ENCODE measurements at places on chromosomes 6 and 20.

DNA sequence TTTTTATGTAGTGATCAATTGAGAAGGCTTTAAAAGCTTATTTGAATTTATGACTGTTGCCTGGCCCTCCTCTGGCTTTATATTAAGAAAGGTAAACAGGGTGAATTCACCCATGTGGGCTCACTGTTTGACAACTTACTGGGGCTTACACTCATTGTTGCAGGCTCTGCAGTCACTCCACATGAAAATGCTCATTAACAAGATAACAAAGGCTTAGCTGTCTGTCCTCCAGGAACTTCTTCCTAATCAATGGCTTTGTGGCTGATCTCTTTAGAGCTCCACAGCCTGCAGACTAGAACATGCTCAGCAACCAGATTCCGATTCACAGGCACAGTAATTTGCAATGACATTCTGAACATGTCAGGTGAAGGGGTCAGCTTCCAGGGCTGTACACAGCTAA, 323.2 kb upstream of the MAN1A1 start:
- no peak for DNase-seq

GRCh38 chr6:33007831-33008400, 1.5 kb downstream of the HLA-DOA start:
- DNase-seq = no peak

GRCh38 chr6:14732844-14733757, 512.8 kb upstream of the JARID2 start:
- peak; percentile 84 for DNase-seq

GRCh38 chr6:153947808-153948447, 91.1 kb upstream of the OPRM1 start:
- DNase-seq = peak; percentile 28

DNA sequence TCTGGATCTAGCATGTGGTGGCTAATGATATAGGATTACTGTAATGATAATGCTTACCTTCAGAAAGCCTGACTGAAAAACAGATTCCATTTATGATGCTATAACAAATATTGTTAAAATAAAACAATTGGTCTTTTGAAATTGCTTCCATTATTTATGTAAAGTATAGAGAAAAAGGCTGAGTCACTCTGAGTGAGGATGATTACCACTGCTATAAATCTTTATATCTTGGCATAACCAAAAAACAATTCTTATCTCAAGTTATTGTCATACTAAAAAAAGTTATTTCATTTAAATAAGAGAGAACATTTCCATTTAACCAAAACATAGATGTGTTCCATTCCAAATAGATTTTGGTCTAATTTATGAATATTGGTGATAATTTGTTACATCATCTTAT, 53.0 kb upstream of the DST start:
- no peak for DNase-seq

All from activated CD4-positive, alpha-beta T cell treated with anti-CD3 and anti-CD28 coated beads, Interleukin-2, Interleukin-6, amounts not matched to agents 100 ng/mL and 50 ng/mL, durations not matched to agents 16 hours and 8 hours (primary cell).